NCI-H345 (cell line): ENCODE measurements at places on chromosomes 5 and 9.
A peak's percentile ranks its signal among the peaks of the same experiment; 100 is the strongest.

DNA sequence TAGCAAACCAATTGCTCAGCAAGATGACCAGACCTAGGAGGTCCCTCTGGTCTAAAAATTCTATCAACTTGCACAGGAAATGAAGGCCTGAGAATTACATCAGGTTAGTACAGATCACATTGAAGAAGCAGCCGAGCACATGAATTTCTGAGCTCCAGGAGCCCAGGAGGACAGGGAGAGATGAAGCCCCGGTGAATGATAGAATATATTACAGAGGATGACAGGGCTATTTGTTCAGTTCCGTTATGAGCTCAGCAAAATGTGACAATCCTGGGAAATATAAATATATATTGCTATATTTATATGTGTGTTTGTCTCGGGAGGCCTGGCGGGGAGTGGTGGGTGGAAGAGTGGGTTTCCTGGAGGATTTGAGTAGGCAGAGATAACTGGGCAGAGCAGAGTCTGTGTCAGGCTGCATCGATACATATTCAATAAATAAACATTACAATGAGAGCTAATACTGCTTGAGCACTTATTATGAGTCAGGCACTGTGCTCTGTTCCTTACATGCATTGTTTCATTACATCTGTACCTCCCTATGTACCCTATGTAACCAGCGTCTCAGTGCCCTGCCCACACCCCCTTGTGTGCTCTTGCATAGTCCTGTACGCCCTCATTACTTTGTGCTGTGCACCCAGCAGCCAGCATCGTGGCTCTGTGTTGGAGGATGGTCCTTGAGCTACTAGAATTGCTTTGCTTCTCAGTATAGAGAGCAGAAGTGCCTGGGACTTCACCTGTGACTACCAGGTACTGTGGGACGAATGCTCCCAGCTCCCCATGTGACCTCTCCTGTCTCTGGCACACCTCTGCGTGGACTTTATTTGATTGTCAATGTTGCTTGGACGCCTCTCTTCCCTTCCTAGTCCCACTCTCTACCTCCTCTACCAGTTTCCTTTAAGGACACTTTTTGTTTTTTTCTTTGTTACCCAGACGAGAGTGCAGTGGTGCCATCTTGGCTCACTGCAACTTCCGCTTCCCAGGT, 58.1 kb upstream of the KLF9 start:
- no peak for DNase-seq

- DNase-seq: no peak
Measured at GRCh38 chr9:78777747-78778146, 480.8 kb downstream of the PSAT1 start.

DNA sequence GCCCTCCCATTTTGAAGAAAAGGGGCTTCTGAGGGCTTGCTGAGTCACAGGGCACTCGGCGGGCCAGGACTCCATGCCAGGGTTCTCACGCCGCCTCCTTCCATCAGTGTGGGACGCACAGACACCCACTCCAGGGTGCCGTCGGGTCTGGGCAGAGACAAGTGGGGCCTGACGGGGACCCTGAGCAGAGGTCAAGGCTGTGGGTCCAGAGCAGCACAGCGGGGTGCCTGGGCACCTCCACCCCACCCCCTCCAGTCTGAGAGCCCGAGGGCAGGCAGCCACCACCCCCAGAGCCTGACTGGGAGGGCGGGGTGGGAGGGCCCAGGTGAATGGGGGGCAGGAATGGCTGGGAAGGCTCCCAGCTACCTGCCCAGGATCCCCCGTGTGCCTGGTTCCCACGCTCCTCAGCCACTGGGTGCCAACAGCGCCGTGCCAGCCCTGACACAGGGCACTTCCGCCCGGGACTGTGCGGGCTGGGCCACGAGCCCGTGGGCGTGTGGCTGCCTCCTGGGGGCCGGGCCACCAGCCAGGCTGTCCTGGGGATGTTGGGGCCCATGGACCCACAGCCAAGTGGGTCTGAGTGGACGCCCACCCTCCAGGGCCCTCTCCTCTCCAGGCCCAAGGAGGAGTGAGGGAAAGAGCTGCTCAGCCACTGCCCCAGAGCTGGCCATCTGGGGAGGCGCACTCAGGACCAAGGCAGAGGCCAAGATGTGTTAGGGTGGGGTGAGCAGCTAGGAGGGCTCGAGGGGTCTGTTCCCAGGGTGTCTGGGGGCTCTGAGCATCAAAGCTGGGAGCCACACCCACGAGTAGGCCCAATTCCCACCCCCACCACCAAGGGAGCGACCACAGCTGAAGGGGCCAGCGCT, 10.1 kb upstream of the NRARP start:
- DNase-seq: no peak

GRCh38 chr5:96427824-96428223, 5.2 kb downstream of the PCSK1 start:
- no peak for DNase-seq

GRCh38 chr5:423233-423565, 19.8 kb upstream of the EXOC3 start:
- DNase-seq: no peak

DNA sequence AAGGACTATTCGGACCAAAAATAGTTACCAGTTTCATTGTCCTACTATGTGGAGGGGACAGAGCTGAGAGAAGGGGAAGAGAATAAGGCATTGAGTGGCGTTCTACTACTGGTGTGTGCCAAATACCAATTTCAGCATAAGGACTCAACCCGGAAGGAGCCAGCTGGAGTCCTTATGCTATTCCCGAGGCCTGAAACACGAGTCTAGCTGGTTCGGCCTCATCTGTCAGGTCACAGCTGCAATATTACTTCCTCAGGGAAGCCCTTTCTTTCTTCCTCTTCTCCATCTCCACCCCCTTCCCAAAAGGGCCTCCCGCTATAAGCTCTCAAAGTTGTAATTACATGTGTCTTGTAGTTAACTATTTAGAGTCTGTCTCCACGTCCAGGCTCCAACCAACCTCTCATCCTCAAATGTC, 20.5 kb upstream of the FER start:
- no peak for DNase-seq

GRCh38 chr5:159405611-159406031, 75.3 kb upstream of the IL12B start:
- DNase-seq: no peak

DNA sequence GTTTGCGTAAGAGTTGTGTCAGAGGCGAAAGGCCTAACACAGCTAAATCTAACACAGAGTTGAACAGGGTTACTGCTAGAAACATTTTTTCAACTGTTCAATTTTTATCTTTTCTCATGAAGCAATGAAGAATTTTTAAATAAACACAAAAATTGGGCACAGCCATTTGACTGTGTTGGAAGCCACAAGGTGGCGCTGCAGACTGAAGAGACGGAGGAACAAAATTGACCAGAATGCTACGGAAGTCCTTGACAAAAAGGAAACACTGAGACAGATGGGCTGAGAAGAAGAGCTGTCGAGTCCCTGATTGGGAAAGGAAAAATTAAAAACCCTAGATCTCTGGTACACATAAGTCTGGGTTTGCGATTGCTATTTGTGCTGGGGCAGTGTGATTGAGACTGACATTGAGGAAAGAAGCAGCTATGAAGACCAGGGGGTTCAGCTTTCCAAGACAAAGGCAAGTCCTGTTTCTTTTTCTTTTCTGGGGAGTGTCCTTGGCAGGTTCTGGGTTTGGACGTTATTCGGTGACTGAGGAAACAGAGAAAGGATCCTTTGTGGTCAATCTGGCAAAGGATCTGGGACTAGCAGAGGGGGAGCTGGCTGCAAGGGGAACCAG, at the start of gene PCDHB9:
Gene PCDHB9 (plus strand): TSS at position 265 of the 616 bp plus-strand sequence. CDS start 158 bp downstream, at position 423.
- peak; percentile 71 for DNase-seq

- no peak for DNase-seq
Measured at GRCh38 chr5:154485850-154486426, 7.9 kb upstream of the HAND1 start.

DNA sequence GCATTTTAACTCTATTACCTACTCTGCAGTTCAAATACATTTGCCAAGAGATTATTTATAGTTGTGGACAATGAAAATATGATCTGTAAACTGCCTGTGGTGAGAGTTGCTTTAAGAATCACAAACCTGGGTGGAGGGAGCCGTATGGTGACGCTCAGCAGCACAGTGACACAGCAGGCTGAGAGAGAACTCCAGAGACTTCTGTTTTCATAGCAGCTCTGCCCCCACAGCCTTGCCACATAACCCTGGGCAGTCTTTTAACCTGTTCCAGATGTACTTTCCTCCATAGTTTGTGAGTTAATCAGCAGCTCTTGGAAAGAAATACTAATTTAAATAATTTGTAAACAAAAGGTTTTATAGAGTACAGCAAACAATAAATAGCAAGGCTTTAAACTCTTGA, 450.5 kb downstream of the ELAVL2 start:
- no peak for DNase-seq

DNA sequence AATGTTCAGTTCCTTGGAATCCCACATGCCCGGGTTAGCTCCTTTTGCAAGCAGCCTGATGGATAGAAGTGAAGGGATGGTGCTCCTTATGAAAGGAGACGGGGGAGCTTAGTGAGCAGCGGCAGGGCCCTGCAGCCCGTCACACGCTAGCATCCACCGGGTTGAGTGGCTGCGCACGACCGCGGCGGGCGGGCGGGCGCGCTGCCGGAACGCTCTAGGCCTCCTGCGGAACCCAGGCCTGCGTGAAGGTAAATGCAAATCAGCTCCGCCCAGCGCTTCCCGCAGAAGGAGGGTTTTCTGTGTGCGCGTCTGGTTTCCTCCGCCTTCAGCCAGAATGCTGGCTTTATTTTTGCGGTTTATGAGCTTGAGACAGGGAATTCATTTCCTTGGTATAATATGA, 19.8 kb downstream of the IL12B start:
- peak; percentile 21 for DNase-seq

- no peak for DNase-seq
Measured at GRCh38 chr5:15452781-15453180, 47.2 kb upstream of the FBXL7 start.

DNA sequence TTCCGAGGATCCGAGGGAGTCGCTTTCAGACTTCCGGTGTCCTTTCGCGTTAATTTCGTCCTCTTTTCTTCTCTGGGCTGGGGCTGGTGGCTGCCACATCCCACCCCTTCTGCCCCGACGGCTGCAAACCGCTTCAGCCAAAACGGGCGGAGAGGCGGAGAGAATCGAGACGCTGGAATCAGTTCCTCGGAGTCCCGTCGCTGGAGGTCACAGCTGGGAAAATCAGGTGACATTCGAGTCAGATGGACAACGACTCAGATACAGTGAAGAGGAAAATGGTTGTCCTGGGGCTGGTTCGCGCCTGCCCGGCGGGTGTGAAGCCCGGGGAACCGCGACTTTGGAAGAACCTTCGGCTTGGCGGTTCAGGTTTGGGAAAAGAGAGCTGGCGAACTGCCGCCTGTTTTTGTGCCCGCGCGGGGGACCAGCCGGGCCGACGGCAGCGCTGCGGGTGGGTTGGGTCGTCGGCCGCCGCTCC, 8.9 kb upstream of the NKX2-5 start:
- no peak for DNase-seq

DNA sequence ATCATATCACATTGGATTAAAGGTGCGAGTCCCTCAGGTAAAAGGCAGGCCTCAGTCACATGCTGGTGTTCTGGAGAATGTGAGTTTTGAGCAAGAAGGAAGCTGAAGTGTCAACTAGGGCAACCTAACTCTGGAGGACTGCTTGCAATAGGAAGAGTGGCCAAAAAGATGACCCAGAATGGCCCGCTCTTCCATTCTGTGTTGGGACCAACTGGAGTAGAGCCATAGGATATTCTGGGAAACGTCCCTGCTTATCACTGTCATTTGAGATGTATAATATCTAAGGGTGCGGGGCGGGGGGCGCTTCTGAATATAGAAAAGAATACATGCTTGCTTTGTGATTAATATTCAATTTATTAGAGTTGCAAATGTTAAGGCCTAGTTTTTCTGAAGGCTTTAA, 7.1 kb upstream of the TRIM7 start:
- DNase-seq: no peak

DNA sequence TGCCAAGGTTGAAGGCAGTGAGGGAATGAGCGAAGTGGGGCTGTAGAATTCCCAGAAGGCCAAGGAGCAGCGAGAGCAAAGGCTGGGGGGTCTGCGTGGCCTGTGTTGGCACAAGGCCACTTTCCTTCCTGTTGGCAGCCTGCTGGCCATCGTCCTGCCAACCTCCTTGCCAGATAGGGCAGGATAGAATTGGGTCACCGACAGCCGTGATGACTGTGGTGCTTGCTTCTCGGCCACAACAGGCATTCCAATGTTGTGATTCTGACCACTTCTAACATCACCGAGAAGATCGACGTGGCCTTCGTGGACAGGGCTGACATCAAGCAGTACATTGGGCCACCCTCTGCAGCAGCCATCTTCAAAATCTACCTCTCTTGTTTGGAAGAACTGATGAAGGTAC, 18.9 kb downstream of the TRIP13 start:
- DNase-seq: no peak

DNA sequence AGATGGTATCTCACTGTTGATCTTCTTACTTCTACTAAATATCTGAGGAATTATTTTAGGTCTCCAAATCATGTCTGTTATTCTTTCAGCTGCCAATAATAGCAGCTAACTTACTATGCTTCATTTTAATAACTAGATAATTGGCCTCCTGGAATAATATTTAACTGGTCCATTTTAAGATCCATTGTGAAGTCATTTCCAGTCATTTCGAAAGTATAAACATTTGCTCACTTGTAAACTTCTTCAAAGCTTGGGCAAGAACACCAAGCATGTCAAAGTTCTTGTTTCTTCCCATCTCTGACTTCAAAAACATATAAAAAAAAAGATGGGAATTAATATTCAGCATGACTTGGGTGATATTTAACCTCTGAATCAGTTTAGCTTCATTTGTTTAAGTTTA, 61.4 kb upstream of the MRPS30 start:
- no peak for DNase-seq

GRCh38 chr9:108153416-108153815, 663.8 kb upstream of the KLF4 start:
- DNase-seq: no peak

- no peak for DNase-seq
Measured at GRCh38 chr9:97502222-97502983, 937 bp downstream of the TMOD1 start.

GRCh38 chr9:36945999-36946398, 88.1 kb downstream of the PAX5 start:
- DNase-seq: no peak

DNA sequence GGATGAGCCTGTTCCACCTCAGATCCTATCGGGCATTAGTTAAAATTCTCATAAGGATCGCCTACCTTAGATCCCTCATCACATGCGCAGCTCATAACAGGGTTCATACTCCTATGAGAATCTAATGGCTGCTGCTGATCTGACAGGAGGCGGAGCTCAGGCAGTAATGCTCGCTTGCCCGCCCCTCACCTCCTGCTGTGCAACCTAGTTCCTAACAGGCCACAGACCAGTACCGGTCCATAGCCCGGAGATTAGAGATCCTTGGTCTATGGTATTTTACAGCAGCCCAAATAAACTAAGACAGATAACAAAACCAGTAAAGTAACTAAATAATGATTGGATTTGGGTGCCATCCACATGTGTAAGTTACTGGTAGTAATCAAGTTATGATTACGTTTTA, 17.5 kb downstream of the GOLPH3 start:
- DNase-seq: no peak

GRCh38 chr9:92764381-92764987, at the start of gene BICD2:
Gene BICD2, minus strand, starts transcription at chr9:92764833. Its CDS starts 89 bp downstream, at chr9:92764744.
- DNase-seq: no peak

- no peak for DNase-seq
Measured at GRCh38 chr5:154571325-154572035, 93.5 kb upstream of the HAND1 start.

- no peak for DNase-seq
Measured at GRCh38 chr5:35765921-35766320, 90.8 kb upstream of the IL7R start.
